ENCODE measurements at places on chromosomes 5 and 9.

GRCh38 chr5:158007336-158007735, 148.4 kb upstream of the CLINT1 start:
- no peak for DNase-seq

DNA sequence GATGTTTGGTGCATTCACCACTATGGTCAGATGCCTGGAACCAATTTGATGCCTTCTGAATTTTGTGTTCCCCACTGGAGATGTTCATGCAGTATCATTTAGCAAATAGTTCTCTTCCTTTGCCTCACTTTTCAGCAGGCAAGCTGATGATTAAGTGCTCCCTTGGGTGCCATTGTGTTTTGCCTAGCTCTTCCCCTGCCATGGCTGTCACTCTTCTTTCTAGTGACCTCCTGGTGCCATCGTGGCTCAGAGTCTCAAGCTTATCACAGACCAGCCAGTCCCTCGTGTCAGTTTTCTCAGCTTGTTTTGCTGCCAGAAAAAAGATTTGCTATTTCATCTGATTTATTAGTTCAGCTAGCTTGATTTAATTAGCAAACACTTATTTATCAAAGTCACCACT, 41.3 kb downstream of the IL31RA start:
- no peak for DNase-seq

- DNase-seq, result no peak
These were observed 20.2 kb upstream of the MTAP start for GRCh38 chr9:21782205-21782604.

DNA sequence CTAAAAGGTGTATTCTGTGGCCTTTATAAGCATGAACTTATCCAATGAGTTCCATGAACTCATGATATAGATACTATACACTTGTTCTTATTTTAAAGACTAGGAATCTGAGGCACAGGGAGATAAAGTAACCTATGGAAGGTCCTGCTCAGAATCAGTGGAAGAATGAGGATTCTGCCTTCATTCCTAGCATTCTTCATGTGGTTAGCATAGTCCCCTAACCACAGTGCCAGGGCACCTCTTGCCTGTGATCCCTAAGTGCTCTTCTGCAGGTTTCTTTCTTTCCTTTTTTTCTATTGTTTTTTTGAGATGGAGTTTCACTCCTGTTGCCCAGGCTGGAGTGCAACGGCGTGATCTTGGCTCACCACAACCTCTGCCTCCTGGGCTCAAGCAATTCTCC, 174.1 kb downstream of the C9orf152 start:
- DNase-seq, result no peak

Measured in GF-D8 (cell line).